ENCODE measurements at places on chromosomes 12 and 14. TPM values are rescaled to one million over a fixed set of nuclear protein-coding genes. Genes with fewer than 3 reads are reported as not detected.

DNA sequence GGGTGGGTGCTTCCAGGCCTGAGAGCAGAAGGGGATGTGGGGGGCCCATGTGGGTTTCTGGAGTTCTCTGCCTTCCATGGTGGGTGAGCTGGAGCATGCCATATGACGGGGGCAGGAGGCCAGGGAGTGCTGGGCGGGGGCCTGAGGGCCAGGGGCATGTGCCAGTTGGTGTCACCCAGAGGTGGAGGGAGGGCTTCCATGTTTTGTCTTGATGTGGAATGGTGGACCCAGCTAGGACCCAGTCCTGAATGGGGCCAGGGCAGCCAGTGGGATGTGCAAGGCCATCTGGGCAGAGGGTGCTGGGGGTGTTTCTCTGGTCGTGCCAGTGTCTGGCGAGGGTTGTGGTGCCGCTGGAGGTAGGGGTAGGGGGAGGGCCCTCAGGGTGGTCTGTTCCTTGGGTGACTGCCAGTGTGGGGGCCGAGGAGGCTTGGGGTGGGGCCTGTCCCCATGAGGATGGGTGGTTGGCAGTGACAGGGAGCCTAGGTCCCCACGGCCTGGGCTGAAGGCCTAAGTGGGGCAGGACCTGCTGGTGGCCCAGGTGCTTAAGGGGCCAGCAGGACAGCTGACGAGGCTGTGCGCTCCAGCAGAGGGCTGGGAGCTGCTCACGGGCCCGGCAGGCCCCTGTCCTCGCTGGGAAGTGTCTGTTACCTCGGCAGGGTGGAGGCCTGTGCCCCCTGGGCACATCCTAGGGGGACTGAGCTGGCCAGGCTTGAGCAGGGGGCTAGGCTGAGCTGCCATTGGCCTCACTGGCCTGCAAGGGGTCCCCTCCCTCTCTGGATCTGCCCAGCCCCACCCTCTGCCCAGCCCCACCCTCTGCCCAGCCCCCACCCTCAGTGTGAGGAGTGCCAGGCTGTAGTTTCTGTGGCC is 26.8 kb downstream of the CEP170B start:
- no peaks in the 10 kb centered on the region for H3K27me3 ChIP-seq
- no peaks in the 10 kb centered on the region for H3K36me3 ChIP-seq
- no peak overlapping the region for H3K4me3 ChIP-seq
- H3K27ac ChIP-seq = no peak overlapping the region

DNA sequence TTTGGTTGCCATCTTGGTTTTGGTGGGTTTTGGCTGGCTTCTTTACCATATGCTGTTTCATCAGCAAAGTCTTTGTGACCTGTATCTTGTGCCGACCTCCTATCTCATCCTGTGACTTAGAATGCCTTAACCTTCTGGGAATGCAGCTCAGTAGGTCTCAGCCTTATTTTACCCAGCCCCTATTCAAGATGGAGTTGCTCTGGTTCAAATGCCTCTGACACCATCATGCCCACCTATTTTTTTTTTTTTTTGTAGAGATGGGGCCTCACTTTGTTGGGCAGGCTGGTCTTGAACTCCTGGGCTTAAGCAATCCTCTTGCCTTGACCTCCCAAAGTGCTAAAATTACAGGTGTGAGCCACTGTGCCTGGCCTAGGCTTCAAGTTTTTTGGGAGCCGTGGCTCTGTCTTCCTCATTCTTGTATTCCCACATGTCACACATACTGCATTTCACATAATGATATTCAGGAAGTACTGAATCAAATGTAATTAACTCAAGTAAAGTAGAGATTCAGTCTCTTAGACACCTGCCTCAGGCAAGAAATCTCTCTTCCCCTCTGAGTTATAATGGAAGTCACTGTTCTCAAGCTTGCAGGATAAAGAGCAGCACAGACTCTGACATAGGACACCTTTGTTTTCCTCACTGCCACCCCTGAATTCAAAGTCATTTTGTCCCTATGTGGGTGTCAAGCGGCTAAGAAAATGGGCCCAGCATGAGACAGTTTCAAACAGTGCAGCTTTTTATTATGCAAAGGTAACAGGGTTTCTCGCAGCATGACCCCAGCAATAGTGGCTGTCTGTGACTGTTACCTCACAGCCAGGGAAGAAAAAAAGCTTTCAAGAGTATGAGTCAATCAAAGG is 159.0 kb downstream of the PTPN11 start:
- H3K36me3 ChIP-seq = peaks cover 6% of the 10 kb centered on the region
- H3K4me3 ChIP-seq = no peak overlapping the region
- DNase-seq = no peak
- H3K4me1 ChIP-seq = peaks cover 3% of the 10 kb centered on the region

Gene CDH24
- total RNA-seq = 1.6 TPM

DNA sequence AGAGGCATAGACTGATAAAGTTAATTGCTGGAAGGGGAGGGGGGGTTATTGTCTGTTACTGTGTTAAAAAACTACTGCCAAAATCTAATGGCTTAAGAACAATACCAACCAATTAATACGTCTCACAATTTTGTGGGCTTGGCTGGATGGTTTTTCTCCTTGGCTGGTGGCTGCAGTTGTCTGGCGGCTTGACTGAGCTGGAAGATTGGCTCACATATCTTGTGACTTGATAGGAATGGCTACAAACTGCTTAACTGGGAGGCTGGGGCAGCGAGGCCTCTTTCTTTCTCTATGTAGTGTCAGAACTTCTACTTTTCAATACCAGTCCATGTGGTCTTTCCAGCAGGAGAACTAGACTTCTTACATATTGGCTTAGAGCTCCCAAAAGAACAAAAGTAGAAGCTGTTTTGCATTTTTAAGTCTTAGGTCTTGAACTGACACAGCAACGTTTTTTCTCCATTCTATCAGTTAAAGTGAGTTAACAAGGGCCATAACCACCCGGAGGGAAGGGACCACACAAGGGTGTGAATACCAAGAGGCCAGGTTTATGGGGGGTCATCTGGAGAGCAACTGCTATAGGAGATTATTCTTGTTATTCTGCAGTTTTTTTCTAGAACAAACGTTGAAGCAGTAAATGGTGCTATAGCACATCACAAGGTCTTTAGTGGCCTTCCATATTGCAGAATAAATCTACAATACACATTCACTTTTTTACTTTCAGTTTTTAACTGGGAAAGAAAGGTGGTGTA is 46.9 kb downstream of the ZDHHC17 start:
- H3K4me3 ChIP-seq = no peak overlapping the region
- no peak for DNase-seq
- H3K36me3 ChIP-seq = peaks cover 10% of the 10 kb centered on the region
- no peaks in the 10 kb centered on the region for H3K27me3 ChIP-seq
- H3K27ac ChIP-seq = no peak overlapping the region
- H3K4me1 ChIP-seq = peaks cover 8% of the 10 kb centered on the region

DNA sequence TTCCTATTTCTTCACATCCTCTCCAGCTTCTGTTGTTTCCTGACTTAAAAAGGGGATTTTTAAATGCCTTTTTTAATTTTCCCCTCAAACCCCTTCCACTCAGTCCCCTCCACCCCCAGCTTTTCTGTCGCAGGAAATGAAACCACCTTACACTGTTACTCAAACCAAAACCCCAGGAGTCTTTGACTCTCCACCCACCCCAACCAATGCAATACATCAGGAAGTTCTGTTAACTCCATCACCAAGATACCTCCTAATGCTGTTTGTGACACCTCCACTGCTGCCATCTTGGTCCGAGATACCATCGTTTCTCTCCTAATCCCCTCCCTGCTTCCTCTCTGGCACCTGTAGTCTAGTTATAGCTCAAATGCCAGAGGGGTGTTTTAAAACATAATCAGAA is 25.4 kb upstream of the CPM start:
- no peak overlapping the region for H3K4me3 ChIP-seq
- H3K27ac ChIP-seq = no peak overlapping the region
- DNase-seq = no peak
- peaks cover 2% of the 10 kb centered on the region for H3K36me3 ChIP-seq
- H3K4me1 ChIP-seq = peaks cover 14% of the 10 kb centered on the region

DNA sequence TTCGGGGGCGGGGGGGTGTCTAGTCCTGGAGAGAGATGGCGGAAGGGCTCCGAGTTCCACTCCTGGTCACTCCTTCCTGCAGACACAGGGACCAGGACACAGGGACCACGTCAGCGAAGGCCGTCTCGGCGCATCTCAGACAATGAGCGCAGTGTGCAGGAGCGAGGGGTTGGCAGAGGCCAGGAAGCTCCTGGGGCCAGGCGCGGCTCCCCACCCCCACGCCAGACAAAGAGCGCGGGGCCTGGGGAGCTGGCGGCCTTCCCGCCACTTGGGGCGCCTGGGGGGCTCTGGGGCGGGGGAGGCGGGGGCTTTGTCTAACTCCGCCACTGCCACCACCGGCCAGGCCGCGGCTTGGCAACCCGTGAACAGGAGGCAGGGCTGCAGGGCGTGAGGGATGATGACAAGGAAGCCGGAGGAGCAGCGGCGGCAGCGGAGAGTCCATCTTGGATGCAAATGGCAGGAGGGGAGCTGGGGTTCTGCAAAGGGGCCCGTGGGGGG is 2.2 kb downstream of the CDK2AP1 start:
- no peak for DNase-seq
- no peaks in the 10 kb centered on the region for H3K27me3 ChIP-seq
- no peaks in the 10 kb centered on the region for H3K36me3 ChIP-seq
- H3K4me1 ChIP-seq = peaks cover 7% of the 10 kb centered on the region
- peak overlapping the region; percentile 56 for H3K27ac ChIP-seq

Gene B4GALNT1
- not detected for total RNA-seq

Gene ESR2
- 0.29 TPM for total RNA-seq

- H3K4me3 ChIP-seq = peak overlapping the region; percentile 97
- DNase-seq = no peak
- peaks cover 29% of the 10 kb centered on the region for H3K4me1 ChIP-seq
- peaks cover 5% of the 10 kb centered on the region for H3K36me3 ChIP-seq
- H3K27ac ChIP-seq = peak overlapping the region; percentile 92
- H3K27me3 ChIP-seq = peaks cover 23% of the 10 kb centered on the region
Observed at GRCh38 chr12:2692080-2692479, 102.7 kb upstream of the FKBP4 start.

Gene LYZ
- 66.3 TPM for total RNA-seq

GRCh38 chr12:54003625-54004024 is 3.7 kb downstream of the HOXC9 start:
- H3K4me3 ChIP-seq = no peak overlapping the region
- peaks cover 19% of the 10 kb centered on the region for H3K4me1 ChIP-seq
- peaks cover 93% of the 10 kb centered on the region for H3K27me3 ChIP-seq
- peaks cover 7% of the 10 kb centered on the region for H3K36me3 ChIP-seq

Gene MYL2
- total RNA-seq = not detected

Gene TAS2R7
- not detected for total RNA-seq

Gene B4GALNT3
- 1.6 TPM for total RNA-seq

DNA sequence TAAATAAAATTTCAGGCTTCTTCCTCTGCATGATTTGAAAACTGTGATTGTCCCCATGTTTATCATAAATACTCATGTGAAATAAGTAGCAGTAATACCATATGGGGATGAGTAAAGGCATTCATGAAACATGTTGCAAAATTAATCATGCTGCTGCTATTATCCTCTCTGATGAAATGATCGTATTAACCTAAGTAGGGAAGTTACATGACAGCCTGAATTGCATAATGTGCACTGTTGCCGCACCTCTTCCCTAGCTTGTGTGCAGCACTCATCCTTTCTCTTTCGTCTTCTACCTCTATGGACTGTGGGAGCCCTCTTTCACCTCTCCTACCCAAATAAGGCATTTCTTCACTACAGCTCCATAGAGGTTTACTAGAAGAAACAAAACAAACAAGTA is 367.6 kb downstream of the SOX5 start:
- no peak for DNase-seq
- H3K36me3 ChIP-seq = no peaks in the 10 kb centered on the region
- no peaks in the 10 kb centered on the region for H3K27me3 ChIP-seq
- no peak overlapping the region for H3K4me3 ChIP-seq
- H3K4me1 ChIP-seq = no peaks in the 10 kb centered on the region

GRCh38 chr12:1272142-1272541 is 281.1 kb downstream of the ERC1 start:
- no peak overlapping the region for H3K4me3 ChIP-seq
- no peaks in the 10 kb centered on the region for H3K27me3 ChIP-seq
- peaks cover 5% of the 10 kb centered on the region for H3K4me1 ChIP-seq
- H3K36me3 ChIP-seq = peaks cover 12% of the 10 kb centered on the region
- no peak overlapping the region for H3K27ac ChIP-seq

DNA sequence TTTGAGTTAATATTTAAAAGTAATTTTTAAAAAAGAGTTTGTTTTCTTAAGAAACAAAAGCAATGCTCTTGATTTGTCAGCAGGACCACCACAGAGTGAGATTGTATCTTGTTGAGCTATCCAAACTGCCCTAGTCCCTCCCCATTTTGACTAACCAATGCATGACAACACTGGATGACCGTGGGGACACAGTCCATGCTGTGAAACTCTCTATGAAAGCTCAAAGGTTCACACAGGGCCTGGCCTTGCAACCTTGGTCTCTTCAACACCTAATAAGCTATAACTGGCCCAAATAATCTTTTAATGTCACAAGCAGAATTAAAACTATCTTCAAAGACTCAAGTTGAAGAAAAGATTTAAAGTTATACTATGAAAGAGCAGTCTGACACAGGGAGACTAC is 13.5 kb downstream of the ETFRF1 start:
- H3K4me3 ChIP-seq = no peak overlapping the region
- no peaks in the 10 kb centered on the region for H3K36me3 ChIP-seq
- no peaks in the 10 kb centered on the region for H3K4me1 ChIP-seq

Gene RNASE3
- total RNA-seq = not detected

DNA sequence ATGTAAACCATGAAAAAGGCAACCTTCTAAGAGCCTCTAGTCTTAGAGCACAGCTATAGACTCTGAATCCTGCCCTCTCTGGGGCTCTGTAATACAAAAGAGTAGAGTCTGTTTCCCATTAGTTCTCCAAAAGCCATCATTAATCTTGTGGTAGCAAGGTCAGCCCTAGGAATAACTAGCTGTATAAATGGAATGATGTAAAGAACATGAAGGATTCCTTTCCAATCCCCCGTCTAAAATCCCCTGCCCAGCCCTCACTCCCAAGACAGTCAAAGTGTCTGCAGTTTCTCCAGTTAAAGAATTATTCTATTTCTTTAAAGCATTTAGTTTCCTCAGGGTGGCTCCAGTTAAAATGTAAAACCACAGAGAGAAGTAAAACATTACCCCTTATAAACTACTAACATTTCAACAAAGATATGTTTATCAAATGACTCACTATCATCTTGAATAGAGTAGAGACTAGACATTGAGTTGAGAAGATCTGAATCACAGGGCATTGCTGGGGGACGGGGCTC is 104.2 kb downstream of the ST8SIA1 start:
- no peak overlapping the region for H3K27ac ChIP-seq
- H3K4me3 ChIP-seq = no peak overlapping the region
- H3K4me1 ChIP-seq = peaks cover 15% of the 10 kb centered on the region
- no peak for DNase-seq

- DNase-seq = no peak
- no peak overlapping the region for H3K27ac ChIP-seq
- H3K36me3 ChIP-seq = no peaks in the 10 kb centered on the region
- H3K4me3 ChIP-seq = no peak overlapping the region
- no peaks in the 10 kb centered on the region for H3K4me1 ChIP-seq
- peaks cover 14% of the 10 kb centered on the region for H3K27me3 ChIP-seq
Observed at GRCh38 chr12:27906127-27906500, 66.4 kb downstream of the PTHLH start.

Gene CFAP54
- total RNA-seq = 1.3 TPM

DNA sequence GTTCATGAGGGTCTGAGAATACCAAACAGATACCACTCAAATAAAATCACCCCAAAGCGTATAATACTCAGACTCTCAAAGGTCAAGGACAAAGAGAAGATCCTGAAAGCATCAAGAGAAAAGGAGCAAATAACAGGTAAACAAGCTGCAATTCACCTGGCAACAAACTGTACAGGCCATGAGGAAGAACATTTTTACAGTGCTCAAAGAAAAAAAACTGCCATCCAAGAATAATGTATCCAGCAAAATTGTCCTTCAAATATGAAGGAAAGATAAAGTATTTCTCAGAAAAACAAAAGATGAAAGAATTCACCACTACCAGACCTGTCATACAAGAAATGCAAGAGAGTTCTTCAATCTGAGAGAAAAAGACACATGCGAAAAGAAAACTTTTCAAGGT is 206.4 kb downstream of the PTPRO start:
- peaks cover 18% of the 10 kb centered on the region for H3K27me3 ChIP-seq
- no peak overlapping the region for H3K4me3 ChIP-seq
- no peak overlapping the region for H3K27ac ChIP-seq
- DNase-seq = no peak
- H3K4me1 ChIP-seq = peaks cover 6% of the 10 kb centered on the region
